Activated CD8-positive, alpha-beta memory T cell treated with anti-CD3 and anti-CD28 coated beads for 36 hours (primary cell): ENCODE measurements at places on chromosomes 6 and 20. TPM values are rescaled to one million over a fixed set of nuclear protein-coding genes. Genes with fewer than 3 reads are reported as not detected.

Gene PSORS1C1
- total RNA-seq = not detected

Gene GSTA2
- not detected for total RNA-seq

Gene TNFRSF21
- total RNA-seq = 2.3 TPM

Gene PPIL1
- total RNA-seq = 62.8 TPM

Gene RAET1L
- total RNA-seq = not detected

Gene NKAIN2
- not detected for total RNA-seq

Gene GPX5
- not detected for total RNA-seq

Gene NOTCH4
- total RNA-seq = 1.5 TPM

Gene TRIM27
- 65.0 TPM for total RNA-seq

Gene MRAP2
- not detected for total RNA-seq
